Activated naive CD4-positive, alpha-beta T cell treated with anti-CD3 and anti-CD28 coated beads, Interleukin-2, amount 10 ng/mL, durations not matched to agents 7 days and 5 days (primary cell): ENCODE measurements at places on chromosomes 6 and 20.

- no peak for DNase-seq
These were observed 69.5 kb upstream of the AFDN start for GRCh38 chr6:167757249-167757648.

DNA sequence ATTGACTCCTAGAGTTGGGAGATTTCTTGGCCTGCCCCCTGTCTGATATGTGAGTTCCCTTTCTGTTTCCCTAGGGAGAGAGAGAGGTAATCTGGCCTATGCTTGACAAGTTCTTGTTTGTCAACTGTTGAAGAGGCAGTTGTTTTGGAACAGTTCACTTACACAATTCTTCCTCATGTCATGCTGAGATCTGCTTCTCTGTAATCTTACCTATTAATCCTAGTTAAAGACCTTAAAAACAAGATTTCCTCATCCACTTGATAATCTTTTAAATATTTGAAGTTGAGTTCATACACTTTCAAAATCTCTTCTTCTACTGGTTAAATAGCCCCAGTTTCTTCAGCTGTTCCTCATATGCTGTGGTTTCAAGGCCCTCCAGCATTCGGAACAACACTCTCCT lies 89.9 kb downstream of the FIG4 start:
- DNase-seq = no peak

DNA sequence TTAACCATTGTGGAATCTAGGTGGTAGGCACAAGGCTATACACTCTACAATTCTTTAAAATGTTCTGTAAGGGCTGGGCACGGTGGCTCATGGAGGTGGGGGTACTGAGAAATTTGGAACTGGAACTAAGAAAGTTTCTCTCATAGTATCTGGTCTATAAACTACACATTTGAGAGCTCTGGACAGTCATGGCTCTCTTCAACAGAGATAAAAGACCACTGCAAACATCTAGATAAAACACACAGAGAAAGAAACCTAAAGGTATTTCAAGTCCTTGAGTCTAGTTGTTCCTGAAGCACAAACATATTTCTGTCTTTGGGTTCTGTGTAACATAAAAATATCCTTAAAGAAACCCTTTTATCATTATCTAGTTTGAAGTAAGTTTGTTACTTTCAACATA lies 35.2 kb downstream of the ILRUN start:
- no peak for DNase-seq

DNA sequence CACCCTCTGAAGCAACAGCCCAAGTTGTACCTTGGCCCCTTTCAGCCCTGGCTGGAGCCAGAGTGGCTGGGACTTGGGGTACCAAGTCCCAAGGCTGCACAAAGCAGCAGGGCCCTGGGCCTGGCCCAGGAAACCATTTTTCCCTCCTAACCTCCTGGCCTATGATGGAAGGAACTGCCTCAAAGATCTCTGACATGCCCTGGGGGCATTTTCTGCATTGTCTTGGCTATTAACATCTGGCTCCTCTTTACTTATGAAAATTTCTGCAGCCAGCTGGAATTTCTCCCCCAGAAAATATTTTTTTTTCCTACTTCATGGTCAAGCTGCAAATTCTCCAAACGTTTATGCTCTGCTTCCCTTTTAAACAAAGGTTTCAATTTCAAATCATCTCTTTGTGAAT lies 269.4 kb upstream of the CDYL start:
- no peak for DNase-seq
